ENCODE measurements at places on chromosomes 12 and 14.

DNA sequence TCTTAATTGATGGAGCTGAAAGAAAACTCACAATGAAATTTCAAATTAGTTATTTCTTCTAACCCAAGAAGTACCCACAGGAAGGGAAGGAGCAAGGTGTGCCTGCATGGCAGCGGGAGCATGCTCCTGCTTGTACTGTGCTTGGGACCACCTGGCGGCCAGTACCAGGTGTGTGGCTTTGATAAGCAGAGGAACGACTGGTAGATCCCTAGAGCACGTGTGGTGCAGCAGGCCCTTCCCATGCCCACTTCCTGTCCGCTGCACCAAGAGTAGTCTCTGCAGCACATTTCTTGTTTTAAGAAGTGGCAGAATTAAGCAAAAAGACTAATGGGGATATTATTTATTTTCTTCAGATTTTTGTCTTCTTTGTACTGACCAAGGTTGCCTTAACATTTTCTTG lies 122.3 kb upstream of the ATF1 start:
- no peak for DNase-seq

GRCh38 chr14:61477712-61478462 lies 156.5 kb downstream of the PRKCH start:
- DNase-seq: no peak

DNA sequence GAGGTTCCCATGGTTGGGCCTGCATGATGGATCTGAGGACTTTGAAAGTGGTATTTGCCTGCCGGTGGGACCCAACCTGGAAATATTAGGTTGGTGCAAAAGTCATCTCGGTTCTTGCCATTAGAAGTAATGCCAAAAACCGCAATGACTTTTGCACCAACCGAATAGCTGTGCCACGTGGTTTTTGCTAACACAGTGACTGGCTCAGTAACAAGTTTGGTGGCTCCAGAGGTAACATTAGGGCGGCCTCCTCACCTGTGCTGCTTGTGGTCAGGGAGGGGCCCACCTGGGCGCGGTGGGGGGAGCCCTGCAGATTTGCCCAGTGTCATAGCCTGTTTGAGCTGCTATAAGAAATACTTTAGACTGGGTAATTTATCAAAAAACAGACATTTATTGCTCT lies 1.8 kb downstream of the BDKRB2 start:
- no peak for DNase-seq

- no peak for DNase-seq
Observed at GRCh38 chr12:132874175-132874574, 13.2 kb downstream of the CHFR start.

DNA sequence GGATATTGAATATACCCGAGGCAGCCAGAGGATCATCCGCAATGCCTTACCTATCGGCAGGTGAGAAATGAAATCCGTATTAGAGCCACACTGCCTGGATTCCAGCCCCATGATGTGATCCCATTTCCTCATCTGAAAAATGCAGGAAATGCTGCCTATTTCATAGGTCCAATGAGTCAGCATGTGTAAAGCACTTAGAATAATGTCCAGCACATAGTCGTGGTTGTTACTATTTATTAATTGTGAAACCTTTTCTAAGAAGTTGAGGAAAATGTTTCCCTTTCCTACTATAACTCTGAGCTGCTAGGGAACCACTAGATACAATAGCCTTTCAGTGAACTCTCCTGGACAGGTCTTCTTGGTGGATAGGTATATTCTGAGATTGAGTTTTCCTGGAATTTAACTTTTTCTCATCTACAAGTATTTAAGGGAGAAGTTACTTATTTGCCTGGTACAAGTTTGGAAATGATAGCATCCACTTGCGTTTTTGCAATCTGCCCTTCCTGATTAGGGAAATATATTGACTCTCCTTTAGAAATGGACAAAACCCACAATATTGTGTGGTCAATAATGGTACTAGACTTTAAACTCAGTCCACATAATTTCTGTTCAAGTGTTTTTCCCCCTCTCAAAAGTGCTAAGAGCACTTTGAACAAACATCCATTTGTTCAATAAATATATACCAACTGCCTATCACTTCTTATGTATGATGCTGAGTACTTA lies 12.2 kb downstream of the POLR3B start:
- DNase-seq: no peak

DNA sequence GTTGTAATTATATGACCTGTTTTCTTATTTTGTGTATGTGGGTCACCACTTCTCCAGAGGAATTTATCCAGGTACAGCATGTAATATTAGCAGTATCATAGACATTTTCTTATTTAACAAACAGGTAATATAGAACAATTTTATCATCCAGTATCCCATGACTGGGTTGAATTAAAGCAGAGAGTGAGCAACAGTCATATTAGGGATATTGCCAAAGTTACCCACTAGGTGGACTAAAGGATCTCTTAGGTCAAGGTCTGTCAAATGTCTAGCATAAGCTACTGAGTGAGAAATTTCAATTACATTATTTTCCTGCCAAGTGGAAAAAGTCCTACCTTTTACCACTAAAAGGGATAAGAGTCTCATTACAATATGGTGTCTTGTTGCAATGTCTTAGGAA lies 62.1 kb upstream of the TRIM9 start:
- DNase-seq: no peak

- DNase-seq: no peak
Observed at GRCh38 chr14:51367600-51367931, 127.5 kb downstream of the TMX1 start.

GRCh38 chr12:56574210-56574609 lies 52.6 kb downstream of the RBMS2 start:
- DNase-seq: no peak

- no peak for DNase-seq
Observed at GRCh38 chr14:68074765-68075381, 255.3 kb downstream of the RAD51B start.

- DNase-seq: no peak
Observed at GRCh38 chr12:108232565-108232964, 103.5 kb downstream of the WSCD2 start.

- no peak for DNase-seq
Observed at GRCh38 chr12:52402377-52402776, 3.8 kb downstream of the KRT82 start.

GRCh38 chr14:23916446-23916845 lies 37.1 kb upstream of the DHRS4 start:
- no peak for DNase-seq

DNA sequence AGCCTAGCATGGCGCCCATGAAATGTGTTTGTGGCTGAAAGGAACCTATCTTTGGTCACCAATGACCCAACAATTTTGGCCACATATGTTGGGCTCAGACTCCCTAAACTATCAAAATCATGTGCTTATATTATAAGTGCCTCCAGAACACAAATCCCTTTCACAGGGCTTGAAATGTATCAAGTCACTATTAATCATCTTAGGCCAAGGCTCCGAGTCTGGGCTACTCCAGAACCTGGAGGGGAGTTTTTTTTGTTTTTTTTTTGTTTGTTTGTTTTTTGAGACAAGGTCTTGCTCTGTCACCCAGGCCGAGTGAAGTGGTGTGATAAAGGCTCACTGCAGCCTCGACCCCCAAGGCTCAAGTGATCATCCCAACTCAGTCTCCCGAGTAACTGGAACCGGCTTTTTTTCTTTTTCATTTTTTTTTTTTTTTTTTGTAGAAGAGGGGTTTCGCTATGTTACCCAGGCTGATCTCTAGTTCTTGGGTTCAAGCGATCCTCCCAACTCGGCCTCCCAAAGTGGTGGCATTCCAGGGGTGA lies 989 bp upstream of the DRAM1 start:
- no peak for DNase-seq

- no peak for DNase-seq
Observed at GRCh38 chr14:50035214-50035613, 81.2 kb downstream of the VCPKMT start.

DNA sequence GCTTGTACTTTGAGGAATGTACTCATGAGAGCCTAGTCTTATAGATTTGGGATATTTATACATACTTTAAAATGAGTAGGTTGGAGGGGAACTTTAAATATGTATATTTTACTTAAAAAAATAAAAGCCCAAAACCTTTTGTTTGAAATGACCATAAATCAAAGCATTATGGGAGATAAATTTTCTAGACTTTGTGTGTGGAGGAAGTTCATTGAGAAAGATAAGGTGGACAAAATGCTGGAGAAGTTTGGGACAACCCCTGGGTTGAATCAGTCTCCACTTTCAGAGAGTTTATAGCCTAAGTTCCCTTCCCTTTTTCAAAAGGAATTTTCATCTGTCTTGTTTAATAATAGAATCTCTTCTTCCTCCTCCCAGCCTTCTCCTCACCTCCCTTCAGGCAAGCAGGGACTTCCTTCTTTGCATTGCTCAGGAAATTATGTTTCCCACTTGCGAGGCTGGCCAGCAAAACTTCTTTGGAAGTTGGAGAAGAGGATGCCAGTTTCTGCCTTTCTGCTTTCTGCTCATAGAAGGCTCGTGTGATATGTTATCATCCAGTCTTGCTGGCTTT lies 54.2 kb downstream of the CHST11 start:
- no peak for DNase-seq

GRCh38 chr14:63671987-63672386 lies 30.3 kb upstream of the WDR89 start:
- DNase-seq: no peak

DNA sequence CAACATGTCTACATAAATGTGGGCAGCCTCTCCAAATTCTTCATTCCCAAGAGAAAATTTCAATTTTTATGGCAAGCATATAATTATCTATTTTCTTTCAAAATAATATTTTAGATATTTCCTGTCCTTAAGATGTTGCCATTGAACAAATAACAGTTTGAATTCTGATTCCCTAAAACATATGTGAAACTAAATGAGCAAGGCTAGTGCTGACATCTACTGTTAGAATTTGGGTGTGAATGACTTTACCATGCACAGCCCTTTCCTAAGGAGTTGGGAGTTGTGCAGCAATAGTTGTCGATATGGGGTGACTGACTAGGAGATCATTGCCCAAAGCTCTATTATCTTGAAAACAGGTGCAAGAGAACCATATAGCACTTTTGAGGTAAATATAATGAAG lies 108.2 kb upstream of the SLC38A4 start:
- DNase-seq: peak; percentile 9

GRCh38 chr12:75874441-75874840 lies 157.1 kb downstream of the PHLDA1 start:
- DNase-seq: no peak

DNA sequence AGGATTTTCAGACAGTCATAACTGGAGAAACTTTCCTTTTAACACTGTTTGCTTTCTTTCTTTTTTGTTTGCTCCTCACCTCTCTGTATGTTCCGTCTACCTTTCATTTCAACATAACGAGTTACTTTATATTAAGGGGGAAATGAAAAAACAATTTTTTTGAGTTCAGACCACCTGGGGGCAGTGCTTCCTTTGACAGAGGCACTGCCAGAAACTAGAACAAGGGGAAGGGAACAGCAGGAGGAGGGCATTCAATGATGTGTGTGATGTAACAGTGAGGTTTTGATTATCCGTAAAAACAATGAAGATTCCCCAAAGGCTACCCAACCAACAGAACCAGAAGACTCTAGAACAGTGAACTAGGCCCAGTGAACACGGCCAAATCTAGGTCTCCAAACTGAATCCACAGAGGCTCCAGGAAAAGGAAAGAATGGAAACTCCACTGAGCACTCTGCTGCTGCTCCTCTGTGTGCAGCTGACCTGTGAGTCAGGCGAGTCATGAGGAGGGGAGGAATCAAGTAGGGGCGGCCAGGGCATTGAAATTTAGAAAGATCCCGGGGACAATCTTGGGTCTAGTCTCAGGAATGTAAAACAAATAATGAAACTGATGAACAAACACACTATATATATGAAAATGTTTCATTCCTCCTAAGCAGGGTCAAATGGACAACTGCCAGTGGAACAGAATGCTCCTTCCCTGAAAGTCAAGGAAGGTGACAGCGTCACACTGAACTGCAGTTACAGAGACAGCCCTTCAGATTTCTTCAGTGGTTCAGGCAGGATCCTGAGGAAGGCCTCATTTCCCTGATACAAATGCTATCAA lies 323.5 kb downstream of the DAD1 start:
- DNase-seq: no peak

- DNase-seq: no peak
Observed at GRCh38 chr14:28766469-28766955, at the start of gene FOXG1. Gene FOXG1, plus strand, starts transcription at chr14:28766787. Its CDS starts 493 bp downstream, at chr14:28767280.

- DNase-seq: no peak
Observed at GRCh38 chr12:64884728-64885127, 60.3 kb downstream of the TBC1D30 start.

DNA sequence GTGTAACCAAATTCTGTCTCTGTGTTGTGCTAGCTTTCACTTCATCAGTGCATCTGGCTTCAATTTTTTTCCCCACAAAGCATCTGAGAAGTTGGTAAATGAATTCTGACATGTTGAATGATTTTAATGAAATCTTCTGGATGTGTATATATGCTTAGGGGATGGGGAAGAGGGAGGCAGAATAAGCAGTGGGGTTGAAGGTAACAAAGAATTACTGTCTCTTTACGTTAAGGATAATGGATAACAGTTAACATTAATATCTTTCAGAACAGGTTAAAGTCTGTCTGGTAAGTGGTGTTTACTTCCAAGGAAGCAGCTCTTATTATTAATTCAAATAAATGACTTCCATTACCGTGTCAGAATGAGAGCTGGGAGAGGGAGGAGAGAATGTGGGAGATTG lies 261.7 kb downstream of the ERC1 start:
- no peak for DNase-seq

- DNase-seq: no peak
Observed at GRCh38 chr12:51262758-51263177, 7.4 kb downstream of the SMAGP start.

Measured in T-helper 2 cell (primary cell).